Putamen (tissue), 1 donor: ENCODE measurements at places on chromosomes 5 and 9.

DNA sequence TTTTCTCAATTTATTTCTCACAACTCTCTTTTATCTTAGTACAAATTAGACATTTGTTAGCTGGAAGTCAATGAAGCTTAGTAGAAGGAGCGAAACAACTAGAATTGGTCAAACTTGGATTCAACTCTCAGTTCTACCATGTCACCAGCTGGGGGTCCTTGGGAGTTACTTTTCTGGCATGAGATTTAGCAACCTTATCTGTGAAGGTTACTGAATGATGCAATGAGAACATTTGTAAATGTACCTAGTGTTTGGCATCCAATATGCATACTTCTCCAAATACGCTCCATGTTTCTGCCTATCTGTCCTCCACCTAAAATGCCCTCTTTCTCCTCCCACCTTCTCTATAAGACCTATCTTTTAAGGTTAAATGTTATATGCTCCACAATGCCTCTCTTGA lies 6.3 kb downstream of the HNRNPA0 start:
- no peak for DNase-seq

DNA sequence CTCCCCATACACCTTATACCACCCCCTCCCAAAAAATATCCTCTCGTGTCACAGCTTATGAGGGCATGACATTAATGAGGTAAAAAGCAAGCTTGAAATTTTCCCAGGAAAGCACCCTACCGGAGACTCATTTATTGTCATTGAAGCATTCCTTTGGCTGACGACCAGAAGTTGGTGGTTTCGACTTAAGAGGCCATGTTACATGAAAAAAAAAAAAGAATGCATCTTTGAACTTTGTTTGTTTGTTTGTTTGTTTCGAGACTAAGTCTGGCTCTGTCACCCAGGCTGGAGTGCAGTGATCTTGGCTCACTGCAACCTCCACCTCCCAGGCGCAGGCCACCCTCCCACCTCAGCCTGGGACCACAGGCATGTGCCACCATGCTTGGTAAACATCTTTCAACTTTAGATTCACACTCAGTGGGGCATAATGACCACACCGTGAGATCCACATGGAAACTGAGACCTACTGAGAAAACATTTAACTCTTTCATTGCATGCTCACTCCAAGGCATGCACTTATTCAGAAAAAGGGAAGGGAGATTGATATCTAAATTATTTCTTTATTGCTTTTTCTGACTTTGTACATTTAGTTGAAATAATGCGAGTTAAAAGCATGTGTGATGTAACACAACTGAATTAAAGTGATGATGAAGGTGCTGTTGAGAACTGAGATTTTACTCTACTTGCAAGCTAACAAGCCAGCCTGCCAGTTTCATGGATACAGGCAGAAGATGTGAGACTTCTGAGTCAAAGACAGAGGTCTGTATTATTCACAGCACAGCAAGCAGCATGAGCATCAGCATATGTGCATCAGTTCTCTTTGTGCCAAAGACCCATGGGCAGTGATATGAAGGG lies 5.1 kb upstream of the RAB14 start:
- no peak for DNase-seq

- no peak for DNase-seq
Measured at GRCh38 chr9:69976152-69976551, 67.5 kb upstream of the MAMDC2 start.

GRCh38 chr5:36494841-36495601 lies 111.4 kb upstream of the SLC1A3 start:
- DNase-seq: peak; percentile 34

DNA sequence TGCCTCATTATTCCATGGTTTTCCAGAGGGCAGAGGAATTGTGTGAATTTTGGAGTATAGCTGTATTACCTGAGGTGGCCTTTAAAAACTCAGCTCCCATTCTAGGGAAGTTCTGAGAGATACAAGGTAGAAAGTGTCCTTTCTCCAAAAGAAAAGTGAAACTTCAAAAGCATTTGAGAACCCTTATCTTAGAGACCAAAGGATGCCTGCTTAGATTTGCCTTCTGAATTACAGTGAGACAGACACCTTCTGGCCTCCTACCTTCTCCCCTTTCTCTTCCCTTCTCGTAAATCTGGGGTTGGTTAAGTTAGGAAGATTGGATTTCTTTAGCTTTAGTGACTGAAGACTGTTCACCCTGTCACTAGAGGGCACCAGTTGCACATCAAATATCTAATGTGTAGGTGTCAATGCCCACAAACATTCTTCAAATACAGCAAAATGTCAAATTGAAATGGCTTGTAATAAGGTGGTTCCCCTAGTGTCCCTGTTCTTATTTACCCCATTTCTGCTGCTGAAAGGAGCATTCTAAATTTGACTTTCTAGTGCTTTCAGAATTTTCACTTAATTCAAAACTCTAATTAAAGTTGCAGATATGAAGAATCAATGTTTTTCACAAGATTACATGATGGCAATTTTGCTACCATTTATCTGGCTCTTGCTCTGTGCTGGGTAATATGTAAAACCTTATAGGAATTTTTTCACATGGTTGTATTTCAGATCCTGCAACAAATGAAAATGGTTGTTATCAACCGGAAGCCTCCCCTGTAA lies 46.7 kb downstream of the PRRC1 start:
- peak; percentile 34 for DNase-seq

DNA sequence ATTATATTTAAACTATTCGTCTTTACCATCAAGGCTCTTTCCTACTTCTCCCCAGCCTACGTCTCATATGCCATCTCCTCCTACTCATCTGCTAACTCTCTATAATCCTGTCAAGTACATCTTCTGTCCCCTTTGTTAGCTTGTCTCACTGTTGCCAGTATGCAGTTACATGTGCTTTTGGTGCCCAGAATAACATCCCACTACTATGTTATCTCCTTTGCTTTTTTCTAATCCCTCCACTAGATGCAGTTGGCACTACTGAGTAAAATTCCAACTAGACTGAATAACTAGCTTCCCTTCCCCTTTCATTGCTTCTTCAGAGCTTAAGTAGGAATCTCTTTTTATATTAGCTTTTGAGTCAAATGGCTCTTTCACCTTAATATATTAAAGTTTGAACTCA lies 3.0 kb upstream of the ARRDC3 start:
- DNase-seq: peak; percentile 22

DNA sequence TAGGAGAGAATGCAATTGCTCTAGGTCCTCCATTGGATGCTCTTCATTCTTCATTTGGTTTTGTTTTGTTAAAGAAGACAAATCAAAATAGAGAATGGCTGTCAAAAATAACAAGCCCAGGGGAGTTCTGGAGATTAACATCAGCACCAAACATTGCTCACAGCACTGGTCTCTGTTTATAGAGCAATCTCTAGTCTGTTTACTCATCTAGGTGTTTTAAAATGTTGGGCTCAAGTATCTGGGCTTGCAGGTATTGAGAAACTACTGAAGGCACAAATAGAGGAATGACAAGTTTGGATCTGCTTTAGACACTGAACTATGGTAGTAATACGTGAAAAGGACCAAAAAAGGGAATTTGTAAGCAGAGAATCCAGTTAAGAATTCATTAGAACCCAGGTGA lies 77.0 kb upstream of the TMC1 start:
- DNase-seq: no peak

DNA sequence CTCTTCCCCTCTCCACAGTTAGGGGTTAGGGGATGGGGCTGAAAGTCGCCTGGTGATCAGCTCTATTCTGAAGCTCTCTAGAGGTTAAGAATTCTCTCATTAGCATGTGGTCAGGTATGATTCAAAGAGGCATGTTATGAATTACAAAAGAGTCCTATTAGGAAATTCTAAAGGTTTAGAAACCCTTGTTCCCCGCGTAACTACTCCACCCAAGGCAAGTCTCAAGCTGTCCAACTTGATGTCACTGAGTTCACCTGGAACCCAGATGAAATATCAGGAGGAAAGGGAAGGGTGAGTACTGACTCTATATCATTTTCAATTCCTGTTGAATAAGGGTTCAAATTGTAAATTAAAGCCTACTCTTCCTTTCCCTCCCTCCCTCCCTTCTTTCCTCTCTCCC lies 18.1 kb upstream of the RNF145 start:
- DNase-seq: no peak

DNA sequence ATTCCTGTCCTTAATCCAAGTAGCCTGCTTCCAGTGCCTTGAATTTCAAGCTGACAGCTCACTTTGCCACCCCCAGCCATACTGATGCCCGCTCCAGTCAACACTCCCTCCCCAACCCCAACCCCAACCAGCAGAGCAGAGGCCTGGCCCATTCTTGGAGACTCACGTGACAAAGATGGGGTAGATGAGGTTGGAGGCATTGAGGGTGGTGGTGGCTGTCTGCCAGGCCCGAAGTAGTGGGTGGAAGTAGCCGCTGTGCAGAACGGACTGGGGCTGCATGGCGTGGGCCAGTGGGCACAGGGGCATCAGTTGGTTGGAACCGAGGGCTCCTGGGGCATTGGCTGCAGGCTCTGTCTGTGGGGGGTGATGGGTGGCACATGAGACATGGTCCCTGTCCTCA lies 7.8 kb downstream of the ALAD start:
- DNase-seq: peak; percentile 41

DNA sequence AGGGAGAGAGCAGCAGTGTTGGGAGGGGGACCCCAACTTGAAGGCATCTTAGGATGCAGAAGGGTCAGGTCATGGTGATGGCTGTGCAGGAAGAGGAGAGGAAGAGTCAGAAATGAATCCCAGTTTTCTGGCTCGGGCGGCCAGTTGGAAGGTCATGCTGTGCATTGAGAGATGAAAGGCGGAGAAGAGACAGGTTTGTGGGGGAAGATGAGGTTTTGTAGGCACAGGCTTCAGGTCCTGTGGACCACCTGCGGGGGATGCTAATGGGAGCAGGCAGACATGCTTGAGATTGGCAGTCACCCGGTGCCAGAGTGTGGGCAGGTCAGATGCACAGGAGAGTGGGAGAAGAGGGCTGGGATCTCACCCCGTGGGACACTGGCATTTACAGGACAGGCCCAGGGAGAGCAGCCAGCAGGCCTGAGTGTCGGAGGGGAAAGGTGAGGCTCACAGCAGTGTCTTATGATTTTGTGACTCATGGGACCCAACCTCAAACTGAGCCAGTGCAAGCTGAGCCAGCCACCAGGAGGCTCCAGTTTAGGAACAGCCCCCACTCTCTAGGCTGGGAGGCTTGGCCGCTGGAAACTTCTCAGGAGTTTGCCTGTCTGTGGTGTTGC lies 17.5 kb downstream of the STXBP1 start:
- DNase-seq: no peak

DNA sequence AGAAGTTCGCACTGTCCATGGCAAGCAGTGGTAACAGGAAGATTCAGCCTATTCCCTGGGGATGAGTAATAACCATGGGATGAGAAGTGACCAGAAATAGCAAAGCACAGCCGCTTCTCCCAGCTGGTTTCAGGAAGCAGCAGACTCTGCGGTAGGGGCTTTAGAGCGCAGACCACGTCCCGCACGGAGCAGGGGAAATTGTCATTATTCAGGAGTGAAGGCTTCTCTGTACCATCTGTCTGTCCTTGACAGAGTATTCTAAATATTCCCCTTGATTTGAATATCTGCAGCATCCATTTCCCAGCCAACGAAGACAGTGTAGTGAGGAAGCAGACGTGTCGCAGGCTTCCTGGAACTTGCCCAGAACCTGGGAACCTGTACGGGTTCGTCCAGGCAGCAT lies 159.6 kb downstream of the NXNL2 start:
- no peak for DNase-seq

- peak; percentile 33 for DNase-seq
Measured at GRCh38 chr5:130109152-130109551, 204.9 kb downstream of the CHSY3 start.

- DNase-seq: no peak
Measured at GRCh38 chr9:5553211-5553610, 42.9 kb downstream of the PDCD1LG2 start.

GRCh38 chr9:4797854-4798150 lies 5.1 kb downstream of the RCL1 start:
- no peak for DNase-seq

DNA sequence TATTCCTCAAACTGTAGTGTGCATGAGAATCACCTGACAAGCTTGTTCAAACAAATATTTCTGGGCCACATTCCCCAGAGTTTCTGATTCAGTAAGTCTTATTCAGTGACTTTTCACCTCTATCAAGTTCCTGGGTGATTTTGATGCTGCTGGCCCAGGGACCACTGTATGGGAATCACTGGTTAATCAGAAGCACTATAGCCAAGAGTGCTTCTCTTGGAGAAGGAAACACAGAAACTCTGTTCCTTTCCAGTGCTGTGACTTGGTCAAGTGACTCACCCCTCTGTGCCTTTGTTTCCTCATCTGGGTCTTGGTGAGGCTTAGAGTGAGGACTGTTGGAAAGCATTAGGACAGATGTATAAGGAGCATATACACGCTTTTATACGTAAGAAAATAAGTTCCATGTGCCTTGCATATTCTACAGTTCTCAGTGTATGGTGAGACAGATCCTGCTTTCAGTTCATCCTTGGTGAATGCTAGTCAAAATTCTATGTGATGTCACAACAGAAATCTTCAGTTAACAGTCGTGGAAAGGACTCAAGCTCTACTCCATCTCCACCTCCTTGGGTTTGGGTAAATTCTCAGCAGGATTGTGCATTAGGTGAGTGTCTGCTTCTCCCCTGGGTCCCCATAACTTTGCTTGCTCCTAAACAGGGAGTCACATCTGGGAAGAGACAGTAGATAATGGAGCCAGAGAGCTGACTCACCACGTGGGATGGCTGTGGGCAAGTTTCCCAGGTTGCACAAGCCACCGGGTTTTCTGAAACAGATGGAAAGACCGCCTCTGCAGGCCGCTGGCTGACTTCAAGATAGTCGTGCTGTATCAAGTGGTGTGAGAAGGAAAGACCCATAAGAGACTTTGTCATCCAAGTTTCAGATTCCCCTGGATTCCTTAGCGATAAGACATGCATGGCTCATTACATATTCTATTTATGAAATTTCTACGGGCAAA lies 117.0 kb downstream of the NXNL2 start:
- no peak for DNase-seq

GRCh38 chr5:35416217-35416988 lies 186.1 kb upstream of the PRLR start:
- no peak for DNase-seq

DNA sequence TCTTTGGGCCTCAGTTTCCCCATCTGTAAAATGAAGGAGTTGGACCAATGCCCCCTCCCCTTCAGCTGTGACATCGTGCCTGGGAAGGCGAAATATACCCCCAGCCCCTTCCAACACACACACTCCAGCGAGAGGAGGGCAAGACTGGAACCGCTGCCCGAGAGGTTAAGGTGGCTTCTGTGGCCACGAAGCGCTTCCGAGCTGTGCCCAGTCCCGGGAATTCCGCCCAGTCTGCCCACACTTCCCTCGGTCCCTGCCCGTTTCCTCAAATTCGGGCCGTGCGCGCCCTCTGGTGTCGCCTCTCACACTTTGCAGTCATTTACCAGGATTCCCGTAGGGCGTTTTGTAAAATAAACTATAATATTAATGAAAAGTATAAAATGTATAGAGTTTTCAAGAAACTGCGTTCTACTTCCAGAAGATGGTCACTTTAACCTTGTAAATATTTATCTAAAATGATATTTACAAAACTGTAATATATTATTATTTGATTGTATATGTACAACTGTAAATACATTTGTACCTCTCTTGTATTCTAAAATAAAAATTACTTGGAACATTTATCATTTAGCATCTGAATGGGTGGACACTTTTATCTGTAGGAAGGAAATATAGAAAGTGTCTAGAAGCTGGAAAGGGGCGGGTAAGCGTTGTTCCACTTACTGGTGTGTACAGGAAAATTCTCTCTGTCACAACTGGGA lies 11.0 kb upstream of the EXOSC2 start:
- peak; percentile 74 for DNase-seq
